ENCODE measurements at places on chromosomes 12 and 14.
A peak's percentile ranks its signal among the peaks of the same experiment; 100 is the strongest.

- no peak overlapping the region for H3K27ac ChIP-seq
- no peaks in the 10 kb centered on the region for H3K27me3 ChIP-seq
- H3K4me1 ChIP-seq = peaks cover 18% of the 10 kb centered on the region
- peak; percentile 91 for DNase-seq
Observed at GRCh38 chr12:12645485-12645884, 33.8 kb downstream of the CREBL2 start.

- no peaks in the 10 kb centered on the region for H3K36me3 ChIP-seq
- DNase-seq = peak; percentile 66
- H3K4me1 ChIP-seq = peaks cover 5% of the 10 kb centered on the region
- H3K27me3 ChIP-seq = peaks cover 46% of the 10 kb centered on the region
Observed at GRCh38 chr14:76131071-76131965, 20.4 kb upstream of the GPATCH2L start.

- H3K4me3 ChIP-seq = no peak overlapping the region
- DNase-seq = no peak
- peaks cover 9% of the 10 kb centered on the region for H3K4me1 ChIP-seq
Observed at GRCh38 chr12:105928436-105928835, 210.3 kb downstream of the NUAK1 start.

DNA sequence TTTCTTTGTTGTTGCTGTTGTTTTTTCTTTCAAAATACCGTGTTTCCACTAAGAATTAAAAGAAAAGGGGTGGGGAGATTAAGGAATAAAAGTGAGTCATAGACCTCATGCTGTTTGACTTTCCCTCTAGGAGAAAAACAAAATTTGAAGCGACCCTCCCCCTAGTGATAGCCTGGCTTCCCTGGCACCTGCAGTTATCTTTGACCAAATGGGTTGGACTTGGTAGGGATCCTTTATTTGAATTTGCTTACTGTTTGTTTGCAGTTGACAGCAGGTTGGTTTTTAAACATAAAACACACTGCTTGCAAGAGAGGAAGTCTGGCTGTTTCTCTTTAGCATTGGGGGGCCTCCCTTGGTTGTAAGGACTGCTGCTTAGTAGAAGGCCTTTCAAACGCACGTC lies 14.0 kb downstream of the OTX2 start:
- H3K36me3 ChIP-seq = peaks cover 5% of the 10 kb centered on the region
- peak; percentile 78 for DNase-seq
- H3K4me1 ChIP-seq = peaks cover 58% of the 10 kb centered on the region
- H3K4me3 ChIP-seq = peak overlapping the region; percentile 62
- H3K27ac ChIP-seq = no peak overlapping the region

DNA sequence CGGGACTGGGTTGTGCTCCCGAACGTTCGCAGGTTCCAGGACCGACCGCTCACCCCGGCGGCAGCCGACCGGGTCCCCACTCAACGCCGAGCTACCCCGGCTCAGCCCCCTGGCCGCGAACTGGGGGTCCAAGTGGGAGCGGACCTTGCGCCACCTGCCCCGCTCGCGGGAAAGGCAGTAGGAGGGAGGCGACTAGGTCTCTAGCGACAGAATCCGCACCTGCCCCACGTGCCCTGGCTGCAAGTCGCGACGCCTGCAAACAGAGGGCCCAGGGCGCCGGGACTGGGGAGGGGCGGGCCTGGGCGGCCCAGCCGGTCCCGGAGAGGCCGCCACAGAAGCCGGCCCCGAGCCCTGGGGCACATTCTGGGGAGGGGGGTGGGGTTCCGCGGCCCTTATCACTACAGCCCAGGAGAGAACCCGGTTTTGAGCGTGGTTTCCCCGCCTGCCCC lies 239.2 kb upstream of the CPNE8 start:
- peaks cover 42% of the 10 kb centered on the region for H3K27me3 ChIP-seq
- no peaks in the 10 kb centered on the region for H3K36me3 ChIP-seq
- peak; percentile 68 for DNase-seq
- no peak overlapping the region for H3K27ac ChIP-seq
- H3K4me3 ChIP-seq = peak overlapping the region; percentile 68

DNA sequence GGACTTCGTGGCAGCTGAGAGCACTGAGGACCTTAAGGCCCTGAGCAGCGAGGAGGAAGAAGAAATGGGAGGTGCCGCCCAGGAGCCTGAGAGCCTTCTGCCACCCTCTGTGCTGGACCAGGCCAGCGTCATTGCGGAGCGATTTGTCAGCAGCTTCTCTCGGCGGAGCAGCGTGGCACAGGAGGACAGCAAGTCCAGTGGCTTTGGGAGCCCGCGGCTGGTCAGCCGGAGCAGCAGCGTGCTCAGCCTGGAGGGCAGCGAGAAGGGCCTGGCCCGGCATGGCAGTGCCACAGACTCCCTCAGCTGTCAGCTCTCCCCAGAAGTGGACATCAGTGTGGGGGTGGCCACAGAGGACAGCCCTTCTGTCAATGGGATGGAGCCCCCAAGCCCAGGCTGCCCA lies 37.0 kb downstream of the PLEKHG3 start:
- no peak overlapping the region for H3K4me3 ChIP-seq
- H3K27ac ChIP-seq = no peak overlapping the region
- no peak for DNase-seq
- peaks cover 5% of the 10 kb centered on the region for H3K4me1 ChIP-seq
- no peaks in the 10 kb centered on the region for H3K27me3 ChIP-seq

DNA sequence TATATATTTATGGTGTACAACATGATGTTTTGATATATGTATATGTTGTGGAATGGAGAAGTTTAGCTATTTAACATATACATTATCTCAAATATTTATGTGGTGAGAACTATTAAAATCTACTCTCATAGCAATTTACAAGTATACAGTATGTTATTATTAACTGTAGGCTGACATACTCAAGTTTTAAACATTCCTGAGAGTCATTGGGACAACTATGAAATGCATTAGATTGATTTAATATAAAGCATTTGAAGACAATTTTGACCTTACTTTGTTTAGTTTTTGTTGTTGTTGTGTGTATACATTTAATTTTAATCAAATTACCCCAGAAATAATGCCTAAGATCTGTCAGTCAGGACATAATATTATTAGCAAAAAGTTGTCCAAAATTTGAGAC lies 99.5 kb downstream of the LRRK2 start:
- H3K4me3 ChIP-seq = no peak overlapping the region
- H3K27me3 ChIP-seq = no peaks in the 10 kb centered on the region
- H3K36me3 ChIP-seq = no peaks in the 10 kb centered on the region
- no peak for DNase-seq
- no peak overlapping the region for H3K27ac ChIP-seq

DNA sequence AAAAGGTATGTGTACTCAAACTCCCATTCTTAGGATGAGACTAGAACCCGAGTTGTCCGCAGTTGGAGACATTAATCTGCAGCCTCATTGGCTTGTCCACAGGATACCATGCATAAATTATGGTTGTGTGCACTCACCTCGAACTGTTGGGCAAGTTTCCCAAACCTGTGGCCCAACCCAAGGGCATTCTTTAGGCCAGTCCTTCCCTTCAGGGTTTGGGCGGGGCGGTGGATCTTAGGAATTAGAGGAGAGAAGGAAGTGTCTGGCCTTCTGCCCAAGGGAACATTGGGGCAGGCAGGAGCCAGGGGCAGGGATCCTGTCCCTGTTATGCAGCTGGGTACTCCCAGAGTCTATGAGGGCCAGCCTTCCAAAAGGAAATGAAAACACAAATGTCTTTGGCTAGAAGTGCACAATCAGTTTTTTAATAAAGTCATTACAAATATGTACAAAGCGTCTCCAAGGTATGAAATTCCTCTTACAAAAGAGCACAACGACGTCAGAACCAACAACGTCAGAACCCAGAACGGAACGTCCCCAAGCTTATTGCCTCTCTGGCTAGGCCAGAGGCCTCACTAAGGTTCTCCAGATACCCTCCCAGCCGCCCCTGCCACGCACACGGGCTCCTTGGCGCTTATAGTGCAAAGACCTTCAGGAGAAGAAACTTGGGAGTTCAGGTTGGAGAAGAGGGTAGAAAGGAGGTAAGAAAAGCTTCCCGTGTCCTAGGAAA lies 25.3 kb downstream of the HRK start:
- no peak for DNase-seq
- H3K4me3 ChIP-seq = no peak overlapping the region
- no peaks in the 10 kb centered on the region for H3K27me3 ChIP-seq
- H3K27ac ChIP-seq = no peak overlapping the region
- H3K36me3 ChIP-seq = no peaks in the 10 kb centered on the region

GRCh38 chr14:28577711-28578131 lies 188.9 kb upstream of the FOXG1 start:
- no peaks in the 10 kb centered on the region for H3K27me3 ChIP-seq
- no peaks in the 10 kb centered on the region for H3K36me3 ChIP-seq

GRCh38 chr12:128813883-128814282 lies 9.9 kb downstream of the SLC15A4 start:
- peaks cover 5% of the 10 kb centered on the region for H3K4me1 ChIP-seq
- DNase-seq = no peak
- no peaks in the 10 kb centered on the region for H3K27me3 ChIP-seq

DNA sequence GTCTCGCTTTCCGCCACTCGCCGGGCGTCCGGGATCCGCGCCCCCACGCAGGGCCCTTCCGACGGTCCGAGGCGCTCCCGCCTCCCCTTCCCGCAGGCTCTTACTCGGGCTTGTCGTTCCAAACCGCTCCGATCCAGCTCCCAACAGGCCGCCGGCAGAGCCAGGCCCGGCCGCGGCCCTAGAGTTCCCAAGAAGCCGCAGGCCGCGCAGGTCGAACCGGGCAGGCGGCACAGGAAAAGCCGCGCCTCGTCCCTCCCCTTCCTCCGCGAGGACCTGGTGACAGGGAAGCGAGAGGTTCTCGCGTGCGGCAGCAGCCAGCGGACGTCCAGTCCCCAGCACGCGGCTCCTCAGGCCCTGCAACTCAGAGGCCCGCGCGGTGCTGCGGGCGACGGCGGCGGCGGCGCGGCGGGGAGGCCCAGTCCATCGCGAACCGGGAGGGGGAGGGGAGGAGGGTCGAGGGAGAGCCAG lies 272 bp downstream of the HECTD1 start:
- peak overlapping the region; percentile 92 for H3K27ac ChIP-seq
- no peaks in the 10 kb centered on the region for H3K27me3 ChIP-seq
- H3K4me3 ChIP-seq = peak overlapping the region; percentile 65
- H3K4me1 ChIP-seq = peaks cover 8% of the 10 kb centered on the region
- no peak for DNase-seq
- no peaks in the 10 kb centered on the region for H3K36me3 ChIP-seq

Measured in GM23338 (cell line).